ENCODE measurements at places on chromosomes 3 and 15.

DNA sequence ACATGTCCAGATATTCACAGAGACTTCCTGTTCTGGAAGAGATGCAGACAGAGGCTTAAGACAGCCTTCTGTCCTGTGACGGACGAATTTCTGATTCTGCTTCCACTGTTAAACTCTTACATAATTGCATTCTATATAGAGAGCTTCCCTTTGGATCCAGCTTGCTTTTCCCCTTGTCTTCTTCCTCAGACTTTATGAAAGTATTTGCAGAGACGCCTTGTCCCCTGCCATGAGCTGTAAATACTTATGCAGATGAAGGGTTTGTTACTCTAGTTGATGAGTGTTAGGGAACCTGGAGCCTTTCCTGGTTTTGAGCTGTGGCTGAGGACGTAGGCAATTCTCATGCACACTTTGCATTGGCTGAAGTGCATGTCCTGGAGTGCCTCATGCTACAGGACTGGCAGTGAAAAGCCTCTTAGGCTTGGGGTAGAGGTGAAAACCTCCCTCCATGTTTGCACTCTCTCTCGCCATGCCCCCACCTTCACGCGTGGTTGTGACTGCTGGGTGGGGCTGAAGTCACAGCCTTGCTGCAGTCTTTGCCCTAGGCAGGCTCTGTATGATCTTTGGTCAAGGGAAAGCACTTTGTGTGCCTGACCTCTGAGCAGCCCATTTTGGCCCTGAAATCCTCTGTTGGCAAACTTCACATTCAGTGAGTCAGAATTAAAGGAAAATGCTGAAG, 286.6 kb downstream of the PTPRG start:
- no peak for DNase-seq

- no peak for DNase-seq
Measured at GRCh38 chr15:92907229-92907628, 7.1 kb downstream of the CHD2 start.

- no peak for DNase-seq
Measured at GRCh38 chr3:58588030-58588614, 10.9 kb upstream of the FAM107A start.

DNA sequence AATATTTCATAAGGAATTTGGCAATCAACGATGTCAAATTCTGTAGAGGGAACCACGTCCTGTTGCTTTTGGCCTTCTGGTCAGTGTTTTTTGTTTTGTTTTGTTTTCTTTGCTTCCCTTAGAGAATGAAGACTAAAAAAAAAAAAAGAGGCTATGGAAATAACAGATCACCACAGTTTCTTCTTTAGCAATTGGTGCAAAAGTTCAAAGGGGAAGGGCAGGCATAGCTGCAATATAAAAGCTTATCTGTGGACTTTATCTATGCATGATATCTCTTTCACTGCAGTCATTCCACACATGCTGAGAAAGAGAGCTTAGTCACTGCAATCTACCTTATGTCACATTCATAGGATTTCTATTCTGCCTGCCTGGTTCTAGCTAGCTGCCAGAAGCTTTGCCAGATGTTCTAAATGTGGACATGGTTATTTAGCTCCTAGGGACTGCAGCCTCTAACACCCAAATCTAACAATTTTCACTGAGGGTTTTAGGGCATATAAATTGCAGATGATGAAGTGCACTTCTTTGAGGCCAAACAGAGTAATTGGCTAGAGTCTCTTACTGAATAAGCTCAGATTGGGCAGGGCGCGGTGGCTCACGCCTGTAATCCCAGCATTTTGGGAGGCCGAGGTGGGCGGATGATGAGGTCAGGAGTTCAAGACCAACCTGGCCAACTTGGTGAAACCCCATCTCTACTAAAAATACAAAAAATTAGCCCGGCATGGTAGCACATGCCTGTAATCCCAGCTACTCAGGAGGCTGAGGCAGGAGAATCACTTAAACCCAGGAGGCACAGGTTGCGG, 637.2 kb downstream of the NTRK3 start:
- DNase-seq: peak; percentile 47

- no peak for DNase-seq
Measured at GRCh38 chr15:52518487-52519371, 10.0 kb downstream of the MYO5A start.
